Effector memory CD4-positive, alpha-beta T cell (primary cell): ENCODE measurements at places on chromosomes 1 and 21.

GRCh38 chr1:189269011-189269410 lies 1208.7 kb downstream of the BRINP3 start:
- H3K4me3 ChIP-seq = no peak overlapping the region
- no peak for DNase-seq
- no peaks in the 10 kb centered on the region for H3K27me3 ChIP-seq

- H3K4me3 ChIP-seq = no peak overlapping the region
- DNase-seq = no peak
- no peaks in the 10 kb centered on the region for H3K27me3 ChIP-seq
- H3K4me1 ChIP-seq = peaks cover 10% of the 10 kb centered on the region
- H3K27ac ChIP-seq = no peak overlapping the region
- H3K36me3 ChIP-seq = no peaks in the 10 kb centered on the region
These were observed 47.8 kb downstream of the UCK2 start for GRCh38 chr1:165875171-165875570.

GRCh38 chr21:35465741-35466140 lies 416.6 kb upstream of the RUNX1 start:
- no peaks in the 10 kb centered on the region for H3K27me3 ChIP-seq
- no peak overlapping the region for H3K27ac ChIP-seq
- no peak for DNase-seq
- H3K36me3 ChIP-seq = no peaks in the 10 kb centered on the region

DNA sequence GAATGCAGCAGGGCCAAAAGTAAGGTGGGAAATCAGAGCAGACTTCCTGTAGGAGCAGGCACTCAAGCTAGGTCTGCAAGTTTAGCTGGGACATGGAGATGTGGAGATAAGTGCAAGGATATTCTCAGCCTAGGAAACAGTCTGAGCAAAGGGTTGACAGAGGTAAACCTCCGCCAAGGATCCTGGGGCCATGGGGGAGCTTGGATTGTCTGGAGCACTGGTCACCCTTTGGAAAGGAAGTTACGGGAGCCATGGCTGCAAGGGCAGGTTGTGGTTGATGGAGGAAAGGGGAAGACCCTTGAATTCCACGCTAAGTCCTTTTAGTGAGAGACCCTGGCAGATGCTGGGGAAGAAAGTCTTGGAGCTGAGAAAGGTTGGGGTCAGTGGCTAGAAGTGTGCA lies 150.9 kb downstream of the PTPRU start:
- H3K27me3 ChIP-seq = peaks cover 4% of the 10 kb centered on the region
- no peak for DNase-seq
- H3K27ac ChIP-seq = no peak overlapping the region
- no peaks in the 10 kb centered on the region for H3K4me1 ChIP-seq

DNA sequence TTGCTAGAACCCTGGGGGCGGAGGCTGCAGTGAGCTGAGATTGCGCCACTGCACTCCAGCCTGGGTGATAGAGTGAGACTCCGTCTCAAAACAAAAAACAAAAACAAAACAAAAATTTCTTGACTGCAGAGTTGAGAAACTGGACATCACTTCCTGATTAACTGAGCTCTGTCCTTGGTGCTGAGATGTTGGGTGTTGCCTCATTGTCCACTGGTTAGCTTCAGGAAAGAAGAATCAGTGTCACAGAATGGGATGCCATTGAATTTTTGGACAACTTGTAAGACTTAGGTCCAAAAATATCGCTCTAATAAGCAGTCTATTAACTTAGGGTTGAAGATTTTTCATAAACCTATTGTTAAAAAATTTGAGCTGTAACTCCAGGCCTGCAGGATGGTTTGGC lies 23.8 kb upstream of the KCNA10 start:
- no peak overlapping the region for H3K4me3 ChIP-seq
- DNase-seq = no peak
- H3K27ac ChIP-seq = no peak overlapping the region
- no peaks in the 10 kb centered on the region for H3K36me3 ChIP-seq
- no peaks in the 10 kb centered on the region for H3K4me1 ChIP-seq

- H3K36me3 ChIP-seq = no peaks in the 10 kb centered on the region
- H3K27ac ChIP-seq = no peak overlapping the region
- H3K4me1 ChIP-seq = peaks cover 4% of the 10 kb centered on the region
These were observed 1.0 kb downstream of the CCDC181 start for GRCh38 chr1:169426174-169426705.

DNA sequence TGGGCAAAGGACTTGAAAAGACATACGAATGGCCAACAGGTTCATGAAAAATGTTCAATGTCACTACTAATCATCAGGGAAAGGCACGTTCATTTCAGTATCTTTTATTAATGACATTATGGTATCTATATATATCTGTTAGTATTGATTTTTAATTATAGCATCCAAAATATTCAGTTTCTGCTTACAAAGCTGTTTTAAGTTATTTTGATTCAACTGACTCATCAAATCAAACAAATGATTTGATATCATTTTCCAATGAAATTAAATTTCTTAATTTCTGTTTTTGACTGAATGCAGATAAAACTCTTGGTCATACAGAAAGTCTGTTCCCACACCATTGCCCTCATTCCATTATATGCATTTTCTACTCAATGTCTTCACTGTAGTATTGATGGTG lies 315.9 kb downstream of the PDE4B start:
- H3K4me1 ChIP-seq = no peaks in the 10 kb centered on the region
- H3K27ac ChIP-seq = no peak overlapping the region
- no peak overlapping the region for H3K4me3 ChIP-seq
- DNase-seq = no peak

DNA sequence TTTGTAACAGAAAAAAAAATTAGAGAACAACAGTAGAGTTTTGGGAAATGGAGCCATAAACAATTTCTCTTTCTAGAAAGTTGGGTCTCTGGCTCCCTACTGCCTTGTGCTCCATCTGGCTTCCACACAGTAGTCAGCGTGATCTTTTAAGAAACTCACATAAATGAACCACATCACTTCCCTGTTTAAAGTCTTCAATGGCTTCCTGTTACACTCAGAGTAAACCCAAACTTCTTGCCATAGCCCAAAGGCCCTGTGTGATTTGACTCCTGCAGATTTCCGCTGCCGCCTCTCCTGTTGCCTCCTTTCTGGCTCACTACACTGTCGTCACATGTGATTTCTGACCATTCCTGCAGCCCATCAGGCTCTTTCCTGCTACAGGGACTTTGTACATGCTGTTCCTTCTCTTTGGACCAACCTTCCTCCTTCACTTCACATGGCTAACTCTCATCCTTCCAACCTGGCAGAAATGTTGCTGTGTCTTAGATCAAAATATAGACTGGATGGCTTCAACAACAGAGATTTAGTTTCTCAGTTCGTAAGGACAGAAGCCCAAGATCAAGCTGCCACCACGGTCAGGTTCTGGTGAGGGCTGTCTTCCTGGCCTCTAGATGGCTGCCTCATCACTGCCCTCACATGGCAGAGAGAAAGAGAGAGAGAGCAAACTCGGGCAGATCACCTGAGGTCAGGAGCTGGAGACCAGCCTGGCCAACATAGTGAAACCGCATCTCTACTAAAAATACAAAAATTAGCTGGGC lies 34.0 kb downstream of the OPRD1 start:
- no peak overlapping the region for H3K4me3 ChIP-seq
- DNase-seq = no peak
- no peaks in the 10 kb centered on the region for H3K27me3 ChIP-seq
- no peak overlapping the region for H3K27ac ChIP-seq
- no peaks in the 10 kb centered on the region for H3K4me1 ChIP-seq

GRCh38 chr1:75710832-75711231 lies 13.7 kb upstream of the ACADM start:
- H3K4me3 ChIP-seq = no peak overlapping the region
- H3K27ac ChIP-seq = no peak overlapping the region
- H3K4me1 ChIP-seq = no peaks in the 10 kb centered on the region
- no peaks in the 10 kb centered on the region for H3K36me3 ChIP-seq
- H3K27me3 ChIP-seq = no peaks in the 10 kb centered on the region
- DNase-seq = no peak
